ENCODE measurements at places on chromosomes 2 and 18. TPM values are rescaled to one million over a fixed set of nuclear protein-coding genes. Genes with fewer than 3 reads are reported as not detected.

The RBKS gene
- polyA plus RNA-seq: 4.7 TPM

The DNAJC5G gene
- polyA plus RNA-seq: not detected

The CRYGD gene
- not detected for polyA plus RNA-seq

DNA sequence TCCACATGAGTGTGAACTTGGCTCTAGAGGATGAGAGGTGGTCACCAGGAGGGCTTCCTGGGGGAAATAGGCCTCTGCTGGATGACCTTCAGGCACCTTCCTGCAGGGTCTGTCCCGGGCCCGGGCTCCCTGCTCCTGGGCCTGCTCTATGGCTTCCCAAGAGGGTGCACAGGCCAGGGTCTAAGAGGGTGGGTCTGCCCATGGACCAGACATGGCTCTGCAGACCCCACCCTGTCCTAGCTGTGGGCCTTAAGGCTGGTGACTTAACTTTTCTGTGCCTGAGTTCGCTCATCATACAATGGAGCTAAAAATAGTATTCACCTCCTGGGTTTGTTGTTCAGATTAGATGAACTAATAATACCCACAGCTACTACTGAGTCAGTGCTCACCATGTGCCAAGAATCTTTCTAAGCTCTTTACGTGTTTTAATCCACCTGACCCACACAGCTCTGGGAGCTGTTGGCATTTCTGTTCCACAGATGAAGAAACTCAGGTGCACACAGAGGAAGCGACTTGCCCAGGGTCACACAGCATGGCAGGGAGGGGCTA lies 14.4 kb downstream of the INHBB start:
- no peak for DNase-seq

DNA sequence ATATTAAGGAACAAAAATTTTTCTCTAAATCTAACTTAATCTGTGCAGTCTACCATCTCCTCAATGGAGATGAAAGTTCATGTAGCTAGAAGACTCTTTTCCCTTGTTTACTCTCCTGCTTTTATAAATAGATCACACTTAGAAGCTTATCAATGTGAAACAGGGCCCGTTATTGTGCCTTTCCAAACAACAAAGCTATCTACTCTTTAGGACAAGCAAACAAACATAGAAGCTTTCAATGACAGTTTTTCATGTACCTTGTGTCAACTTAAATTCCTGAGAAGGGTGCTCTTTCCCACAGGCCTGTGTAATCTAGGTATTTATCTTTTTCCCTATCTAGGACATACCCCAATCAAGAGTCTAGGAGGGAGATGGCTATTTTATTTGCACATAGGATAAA lies 247.8 kb upstream of the CWC22 start:
- DNase-seq: no peak

DNA sequence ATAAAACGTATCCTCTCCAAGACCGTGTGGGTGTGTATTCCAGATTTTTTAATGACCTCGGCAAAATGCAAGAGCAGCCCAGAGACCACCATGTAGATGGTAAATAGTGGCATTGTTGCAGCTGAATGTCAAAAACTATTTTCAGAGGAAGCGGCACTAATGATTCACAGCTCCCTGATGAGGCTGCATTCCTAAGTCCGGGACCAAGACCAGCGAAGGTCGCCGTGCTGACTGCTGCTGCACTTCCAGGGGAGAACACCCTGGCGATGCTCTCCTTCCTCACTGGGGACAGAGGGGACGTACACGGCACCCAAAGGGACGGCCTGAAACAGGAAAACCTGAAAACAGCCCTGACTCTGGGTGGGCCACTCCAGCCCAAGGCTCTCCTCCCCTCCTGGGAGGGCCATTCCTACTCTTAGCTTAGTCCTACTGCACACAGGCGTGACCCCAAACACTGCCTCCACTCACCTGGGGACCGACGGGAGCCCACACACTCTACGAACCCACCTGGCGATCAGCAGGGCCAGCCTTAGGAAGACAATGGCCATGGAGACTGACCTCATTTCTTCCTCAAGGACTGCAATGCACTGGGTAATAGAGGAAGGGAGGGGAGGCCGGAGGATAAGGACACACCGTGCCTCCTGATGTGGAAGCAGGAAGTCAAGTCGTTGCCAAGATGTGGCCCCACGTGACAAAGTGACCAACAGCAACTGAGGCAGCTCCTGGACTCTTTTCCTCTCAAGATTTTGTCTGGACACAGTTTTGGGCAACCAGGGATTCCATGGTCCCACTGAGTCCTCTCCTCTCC lies 82.8 kb downstream of the ZNF516 start:
- DNase-seq: no peak

DNA sequence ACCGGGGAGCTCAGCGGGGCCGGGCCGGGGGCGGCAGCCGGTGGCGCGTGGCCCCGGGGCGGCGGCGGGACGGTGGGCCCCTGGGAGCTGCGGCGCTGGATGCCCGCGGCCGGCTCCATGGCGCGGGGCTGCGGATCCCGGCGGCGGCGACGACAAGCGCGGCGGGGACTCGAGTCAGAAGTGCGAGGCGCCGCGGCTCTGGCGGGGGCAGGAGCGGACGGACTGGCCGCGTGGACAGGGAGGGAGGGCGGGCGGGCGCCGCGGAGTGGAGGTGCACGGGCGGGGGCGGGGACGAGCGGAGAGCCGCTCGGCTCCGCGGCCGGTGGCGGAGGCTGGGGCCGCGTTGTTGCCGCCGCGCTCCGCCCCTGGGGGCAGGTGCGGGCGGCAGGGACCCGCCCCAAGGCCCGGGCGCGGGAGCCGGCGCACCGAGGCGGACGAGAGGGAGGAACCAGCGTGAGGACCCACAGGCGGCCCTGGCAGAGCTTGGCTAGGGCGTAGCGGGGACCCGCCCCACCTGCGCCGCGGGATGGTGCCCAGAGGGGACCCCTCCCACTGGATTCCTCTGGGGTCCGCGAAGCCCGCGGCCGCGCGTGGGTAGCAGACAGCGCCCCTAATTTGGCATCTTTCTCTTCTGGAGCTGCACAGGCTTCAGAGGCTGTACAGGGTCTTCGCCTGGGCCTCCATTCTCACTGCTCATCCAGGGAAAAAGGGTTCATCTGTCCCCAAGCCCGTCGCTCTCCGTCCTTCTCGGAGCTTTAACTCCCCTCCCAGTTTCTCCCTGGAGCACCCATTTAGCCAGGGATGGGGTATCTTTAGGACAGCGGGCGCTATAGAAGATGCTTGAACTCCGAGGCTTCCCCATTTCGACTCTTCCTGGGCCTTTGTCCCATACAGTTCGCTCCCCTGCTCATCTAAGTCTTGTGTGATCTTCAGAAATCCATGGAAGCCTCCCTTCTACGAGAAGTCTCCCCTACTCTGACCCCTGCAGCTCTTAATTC lies at the start of gene TMEM163:
Gene TMEM163, minus strand, starts transcription at position 184 of the 998 bp plus-strand sequence.
- DNase-seq: peak; percentile 17

- DNase-seq: no peak
These were observed 444.4 kb upstream of the HNRNPA3 start for GRCh38 chr2:176768185-176768584.

GRCh38 chr18:31990823-31991222 lies 27.8 kb upstream of the RNF125 start:
- DNase-seq: no peak

GRCh38 chr2:46393865-46394264 lies 85.5 kb upstream of the TMEM247 start:
- no peak for DNase-seq

DNA sequence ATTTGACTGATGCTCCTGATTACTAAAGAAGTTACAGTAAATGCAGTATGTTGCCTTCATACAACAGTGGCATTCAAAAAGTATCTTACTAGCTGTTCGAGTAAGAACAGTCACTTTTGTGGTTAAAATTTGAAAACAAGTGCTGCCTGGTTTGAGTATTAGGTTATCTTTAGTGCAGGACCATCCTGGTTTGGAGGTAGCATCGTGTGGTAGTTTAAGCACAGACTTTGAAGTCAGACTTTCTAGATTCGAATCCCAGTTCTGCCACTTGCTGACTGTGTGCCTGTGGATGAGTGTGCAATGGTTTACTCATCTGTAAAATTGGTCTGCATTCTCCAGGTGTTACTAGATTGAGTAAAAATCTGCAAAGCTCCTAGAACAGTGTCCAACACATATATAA lies 96.8 kb downstream of the SGPP2 start:
- DNase-seq: no peak

DNA sequence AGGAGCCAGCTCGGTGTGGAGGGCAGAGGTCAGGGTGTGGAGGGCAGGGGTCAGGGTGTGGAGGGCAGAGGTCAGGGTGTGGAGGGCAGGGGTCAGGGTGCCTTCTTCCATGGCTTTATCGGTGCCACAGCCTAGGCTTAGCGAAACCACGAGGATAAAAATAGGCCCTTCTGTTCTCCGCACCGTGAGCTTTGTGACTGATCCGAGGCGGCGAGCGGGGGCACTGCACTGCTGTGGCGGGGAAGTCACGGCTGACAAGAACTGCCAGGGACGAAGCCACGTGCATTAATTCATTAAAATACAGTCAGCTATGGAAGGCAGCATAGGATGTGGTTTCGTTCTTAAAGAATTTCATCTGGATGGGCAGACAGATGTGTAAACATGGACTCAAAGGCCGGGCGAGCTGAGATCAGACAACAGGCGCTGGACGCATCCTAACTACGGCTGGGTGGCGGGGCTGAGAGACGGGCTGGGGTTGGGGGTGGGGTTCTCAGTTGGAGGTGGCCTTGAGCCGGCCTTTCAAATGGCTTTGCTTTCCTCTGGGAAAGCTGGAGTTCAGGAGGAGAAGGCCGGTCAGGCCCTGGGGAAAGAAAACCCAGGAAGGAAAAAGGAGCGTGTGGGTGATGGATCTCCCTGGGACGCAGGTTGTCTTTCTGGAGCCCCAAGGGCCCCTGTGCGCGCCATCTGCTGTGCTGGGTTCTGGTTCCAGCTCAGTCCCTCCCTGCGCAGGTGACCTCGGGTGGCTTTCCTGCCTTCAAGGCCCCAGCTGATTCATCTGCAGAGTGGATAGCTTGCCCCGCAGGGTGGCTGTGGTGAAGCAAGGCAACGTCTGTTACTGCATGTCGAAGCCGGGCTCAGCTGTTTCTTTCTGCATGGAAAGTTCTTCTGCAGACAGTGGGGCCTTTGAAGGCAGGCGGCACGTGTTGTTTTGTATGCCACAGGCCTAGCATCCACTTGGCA lies 958 bp upstream of the ALLC start:
- DNase-seq: no peak

DNA sequence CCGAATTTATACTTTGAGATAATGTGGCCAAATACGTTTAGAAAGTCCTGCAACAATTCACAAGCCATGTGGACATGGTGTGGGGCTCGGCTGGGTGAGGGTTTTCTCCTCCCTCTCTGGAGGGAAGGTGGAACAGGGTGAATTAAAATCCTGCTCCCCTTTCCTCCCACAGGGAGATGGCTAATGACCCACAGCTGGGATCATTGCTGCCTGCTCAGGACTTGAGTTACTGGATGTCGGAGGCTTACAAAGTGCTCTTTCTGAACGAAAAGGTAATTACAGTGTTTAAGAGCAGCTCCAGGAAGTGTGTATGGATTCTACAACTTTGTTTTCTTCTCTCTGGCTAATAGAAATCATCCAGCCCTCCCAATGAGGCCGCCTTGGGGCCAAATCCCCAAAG lies 97.9 kb upstream of the ALKAL2 start:
- no peak for DNase-seq

GRCh38 chr18:31185186-31185950 lies 22.7 kb upstream of the DSC1 start:
- no peak for DNase-seq

DNA sequence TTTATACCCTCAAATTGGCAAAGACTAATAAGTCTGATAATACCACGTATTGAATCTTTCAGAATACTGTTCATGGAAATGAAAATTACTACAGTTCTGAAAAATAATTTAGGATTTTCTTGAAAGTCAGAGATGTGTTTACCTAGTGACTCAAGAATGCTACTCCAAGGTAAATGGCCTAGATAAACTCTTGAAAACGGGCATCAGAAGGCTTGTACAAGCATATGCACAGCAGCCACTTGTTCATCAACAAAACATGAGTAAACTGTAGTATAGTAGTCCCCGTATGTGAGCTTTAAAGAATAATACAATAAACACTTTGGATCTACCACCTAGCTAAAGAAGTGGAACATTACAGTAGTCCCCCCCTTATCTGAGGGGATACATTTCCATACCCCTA lies 157.5 kb downstream of the THADA start:
- no peak for DNase-seq

GRCh38 chr2:206670531-206671319 lies 28.4 kb downstream of the FAM237A start:
- DNase-seq: no peak

DNA sequence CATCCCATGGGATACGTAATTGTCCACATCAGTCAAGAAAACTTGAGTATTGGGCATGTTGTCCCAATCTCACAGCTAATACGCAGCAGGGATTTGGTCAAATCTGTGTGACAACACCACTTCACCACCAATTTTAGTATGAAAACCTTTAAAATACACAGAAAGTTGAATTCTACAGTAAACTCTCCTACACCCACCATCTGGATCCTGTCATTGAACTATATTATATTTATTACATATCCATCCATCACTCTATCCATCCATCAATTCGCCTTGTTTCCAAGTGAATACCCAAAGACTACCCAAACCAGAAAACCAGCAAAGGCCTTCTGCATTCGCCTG lies 846 bp upstream of the FKBP7 start:
- DNase-seq: no peak

DNA sequence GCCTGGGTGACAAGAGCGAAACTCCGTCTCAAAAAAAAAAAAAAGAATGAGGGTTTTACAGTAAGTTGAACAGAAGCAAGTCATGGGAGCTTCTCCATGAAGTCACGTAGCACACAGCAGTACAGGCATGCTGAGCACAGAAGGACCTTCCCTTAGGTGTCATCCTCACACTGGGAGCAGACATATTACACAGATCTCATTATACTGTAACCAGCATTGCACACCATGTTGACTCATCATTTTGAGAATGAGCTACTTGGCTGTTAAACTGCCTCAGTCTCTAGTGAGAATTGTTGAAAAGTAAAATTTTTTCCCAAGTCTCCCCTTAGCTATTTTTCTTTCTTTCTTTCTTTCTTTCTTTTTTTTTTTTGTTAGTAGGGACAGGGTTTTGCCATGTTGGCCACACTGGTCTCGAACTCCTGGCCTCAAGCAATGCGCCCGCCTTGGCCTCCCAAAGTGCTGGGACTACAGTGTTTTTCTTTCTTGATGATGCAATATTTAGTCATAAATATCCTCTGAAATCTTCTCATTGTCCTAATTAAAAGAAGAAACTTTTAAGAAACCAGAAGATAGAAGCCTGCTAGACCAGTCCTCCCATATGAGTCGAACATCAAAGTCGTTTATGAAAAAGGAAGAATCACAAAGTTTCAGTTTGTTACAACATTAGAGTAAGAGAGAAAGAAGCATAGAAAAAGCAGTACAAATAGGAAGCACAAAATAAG lies 37.9 kb upstream of the PPP1CB start:
- DNase-seq: no peak

DNA sequence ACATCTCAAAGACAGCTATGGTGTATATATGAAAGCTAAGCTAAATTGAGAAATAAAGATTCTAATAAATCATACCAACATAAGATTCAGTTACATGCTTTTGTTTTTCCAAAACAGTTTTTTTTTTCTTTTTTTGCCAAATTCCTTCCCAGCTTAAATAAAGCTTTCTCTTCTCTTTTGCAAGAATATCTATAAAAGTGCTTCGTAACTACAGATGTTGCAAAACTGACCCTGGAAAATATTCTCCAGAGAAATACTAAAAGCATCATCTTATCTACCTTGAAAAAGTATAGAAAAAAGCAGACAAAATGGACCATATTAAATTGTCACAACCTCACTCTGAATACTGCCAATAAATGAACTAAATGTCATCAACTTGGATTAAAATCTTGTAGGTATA lies 38.7 kb downstream of the FANCL start:
- DNase-seq: no peak

All from CD8-positive, alpha-beta memory T cell (primary cell).